Glomerular endothelial cell (primary cell): ENCODE measurements at places on chromosomes 4 and X.

GRCh38 chrX:1531096-1531890 is 5.7 kb downstream of the P2RY8 start:
- no peak for DNase-seq

DNA sequence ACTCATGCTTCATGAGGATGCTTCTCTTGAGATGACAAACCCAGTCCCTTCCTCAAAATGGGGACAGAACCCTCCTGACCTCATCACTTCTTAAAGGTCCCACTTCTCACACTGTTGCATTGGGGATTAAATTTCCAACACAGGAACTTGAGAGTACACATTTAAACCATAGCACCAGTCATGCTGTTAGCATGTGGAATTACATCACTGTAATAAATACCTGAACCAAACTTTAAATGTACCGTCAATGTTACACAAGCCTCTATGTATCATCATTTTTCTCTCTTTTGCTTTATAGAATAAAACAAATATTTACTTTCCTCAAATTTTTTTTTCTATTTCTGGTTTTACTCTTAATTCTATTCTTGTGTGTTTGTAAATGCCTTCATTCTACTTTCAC is 448.2 kb downstream of the CCSER1 start:
- DNase-seq: no peak

DNA sequence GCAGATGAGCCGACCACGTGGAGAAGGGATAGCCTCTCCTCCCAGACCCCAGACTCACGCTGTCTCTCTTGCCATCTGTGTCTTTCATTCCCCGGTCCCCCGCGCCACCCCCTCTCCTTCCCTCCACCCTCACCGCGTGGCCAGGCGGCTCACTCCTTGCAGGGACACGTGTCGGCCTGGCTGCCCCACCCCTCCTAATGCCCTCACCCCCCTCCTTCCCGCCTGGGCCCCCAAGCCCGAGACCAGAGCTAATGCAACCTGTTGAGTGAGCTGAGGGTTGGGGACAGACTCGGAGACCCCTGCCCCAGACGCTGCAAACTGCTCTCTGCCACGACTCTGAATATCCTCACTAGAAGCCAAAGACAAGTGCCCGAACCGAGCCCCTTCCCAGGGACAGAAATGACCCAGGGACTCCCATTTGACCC is 1.8 kb downstream of the SLC38A5 start:
- DNase-seq: no peak

GRCh38 chr4:39341075-39341725 is 25.0 kb downstream of the RFC1 start:
- no peak for DNase-seq

DNA sequence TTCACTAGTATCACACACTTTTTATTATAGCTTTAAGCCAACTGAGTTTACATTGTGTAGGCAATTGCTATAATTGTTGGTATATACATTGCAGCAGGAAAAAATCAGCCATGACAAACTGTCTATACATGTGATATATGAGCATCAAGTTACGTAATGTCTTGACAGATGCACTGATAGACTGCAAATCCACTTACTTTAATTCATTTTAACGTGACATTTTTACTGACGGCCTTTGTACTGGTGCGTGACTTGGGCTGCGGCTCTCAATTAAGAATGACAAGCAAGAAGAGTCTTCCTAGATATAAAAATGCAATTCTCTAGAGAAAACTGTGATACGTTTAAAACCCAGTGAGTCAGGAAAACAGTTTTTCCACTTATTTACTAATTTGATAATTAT is 143.8 kb downstream of the ACTRT1 start:
- no peak for DNase-seq

DNA sequence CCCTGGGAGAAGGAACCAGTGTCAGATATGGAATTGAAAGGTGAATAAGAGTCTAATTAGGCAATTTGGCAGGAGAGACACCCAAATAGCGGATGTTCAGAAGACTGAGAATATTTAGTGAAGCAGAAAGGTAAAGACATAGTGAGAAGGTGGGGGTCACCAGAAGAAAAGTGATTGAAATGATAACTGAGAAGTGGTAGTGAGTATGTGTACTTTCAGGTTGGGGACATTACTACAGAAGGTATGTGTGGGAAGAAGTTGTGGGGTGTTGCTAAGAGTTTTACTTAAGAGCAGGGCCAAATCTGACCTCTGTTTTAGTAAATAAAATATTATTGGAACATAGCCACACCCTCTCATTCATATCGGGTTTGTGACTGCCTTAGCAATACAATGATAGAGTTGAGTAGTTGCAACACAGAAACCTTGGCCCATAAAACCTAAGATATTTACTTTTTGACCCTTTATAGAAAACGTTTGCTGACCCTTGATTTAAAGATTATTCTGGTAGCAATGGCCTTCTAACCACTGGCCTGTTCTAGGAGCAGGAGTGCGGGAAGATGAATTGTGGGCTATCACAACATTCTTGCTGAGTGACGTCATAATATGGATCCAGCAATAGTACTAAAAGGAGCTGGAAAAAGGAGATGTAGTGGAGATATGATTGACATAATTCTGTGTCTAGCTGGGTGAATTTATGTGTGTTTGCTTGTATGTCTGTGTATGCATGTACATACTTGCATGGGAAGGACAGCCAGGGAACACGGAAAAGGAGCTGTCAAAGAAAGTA is 115.3 kb downstream of the HS3ST1 start:
- DNase-seq: no peak

- DNase-seq: no peak
These were observed 199.0 kb upstream of the CXXC4 start for GRCh38 chr4:104693601-104694201.

- DNase-seq: no peak
These were observed 34.7 kb downstream of the MSL3 start for GRCh38 chrX:11792461-11793421.

- no peak for DNase-seq
These were observed 5.8 kb downstream of the NKX3-2 start for GRCh38 chr4:13538427-13538973.

DNA sequence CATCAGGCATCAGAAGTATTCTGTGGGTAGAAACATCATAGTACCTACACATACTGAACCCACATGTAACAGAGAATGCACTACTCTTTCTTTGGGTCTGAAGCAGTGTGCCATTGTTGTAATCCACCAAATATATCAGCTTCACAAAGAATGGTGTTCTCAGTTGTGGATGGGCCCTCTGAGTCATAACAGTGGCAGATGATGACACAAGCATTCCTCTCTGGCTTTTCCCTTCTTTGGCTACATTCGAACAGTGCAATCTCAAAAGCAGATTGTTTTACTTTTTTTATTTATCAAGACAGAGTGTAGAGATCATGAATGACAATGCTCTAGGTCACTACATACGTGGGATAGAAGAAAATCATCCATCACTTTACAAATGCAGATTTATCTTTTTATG is 247.2 kb upstream of the EPHA5 start:
- DNase-seq: no peak

- DNase-seq: no peak
These were observed 22.7 kb upstream of the OGT start for GRCh38 chrX:71510161-71510560.

GRCh38 chr4:12852338-12853307 is 631.5 kb downstream of the RAB28 start:
- peak; percentile 27 for DNase-seq

- DNase-seq: no peak
These were observed 11.2 kb downstream of the IRF2 start for GRCh38 chr4:184463158-184463557.

GRCh38 chr4:14719053-14719452 is 283.2 kb upstream of the CPEB2 start:
- no peak for DNase-seq

- no peak for DNase-seq
These were observed 145.1 kb downstream of the COL4A5 start for GRCh38 chrX:108584617-108585211.

DNA sequence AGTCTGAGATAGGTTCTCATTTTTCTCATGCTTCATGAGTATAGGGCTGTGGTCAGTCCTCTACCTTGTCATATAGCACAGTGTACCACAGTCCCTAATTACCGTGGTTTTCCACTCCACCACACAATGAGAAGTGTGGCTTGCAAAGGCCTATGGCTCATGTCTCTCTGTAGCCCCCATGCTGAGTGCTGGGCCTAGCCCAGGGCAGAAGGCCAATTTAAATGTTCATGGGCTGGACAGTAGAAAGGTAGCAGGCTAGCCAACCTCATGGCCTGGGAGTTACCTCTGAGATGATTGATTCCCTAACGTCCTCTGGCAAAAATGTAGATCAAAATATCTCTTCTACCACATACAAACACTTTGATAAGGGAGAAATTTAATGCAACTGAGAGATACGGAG is 222.5 kb downstream of the AFF2 start:
- DNase-seq: no peak

- peak; percentile 31 for DNase-seq
These were observed 211.9 kb upstream of the UGT8 start for GRCh38 chr4:114386637-114387233.

GRCh38 chr4:73777612-73778011 is 37.2 kb downstream of the CXCL8 start:
- no peak for DNase-seq

DNA sequence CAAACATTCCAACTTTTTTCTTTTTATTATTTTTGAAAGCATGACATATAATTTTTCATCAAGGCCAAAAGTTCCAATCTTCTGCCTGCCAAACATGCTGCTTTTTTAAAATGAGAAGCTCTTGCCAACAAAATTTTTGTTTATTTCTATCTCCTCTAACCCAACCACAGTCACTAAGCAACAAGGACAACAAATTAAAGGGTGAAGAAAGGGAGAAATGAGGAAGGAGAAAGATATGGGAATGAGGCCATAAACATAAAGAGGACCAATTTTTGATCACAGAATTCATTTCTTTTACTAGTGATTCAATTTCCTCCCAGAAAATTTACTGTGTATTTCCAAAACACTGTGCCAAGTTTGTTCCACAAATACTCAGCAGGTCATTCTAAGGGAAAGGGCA is 537.0 kb upstream of the DIAPH2 start:
- DNase-seq: no peak

GRCh38 chrX:21955403-21956189 is 15.1 kb downstream of the SMS start:
- no peak for DNase-seq

DNA sequence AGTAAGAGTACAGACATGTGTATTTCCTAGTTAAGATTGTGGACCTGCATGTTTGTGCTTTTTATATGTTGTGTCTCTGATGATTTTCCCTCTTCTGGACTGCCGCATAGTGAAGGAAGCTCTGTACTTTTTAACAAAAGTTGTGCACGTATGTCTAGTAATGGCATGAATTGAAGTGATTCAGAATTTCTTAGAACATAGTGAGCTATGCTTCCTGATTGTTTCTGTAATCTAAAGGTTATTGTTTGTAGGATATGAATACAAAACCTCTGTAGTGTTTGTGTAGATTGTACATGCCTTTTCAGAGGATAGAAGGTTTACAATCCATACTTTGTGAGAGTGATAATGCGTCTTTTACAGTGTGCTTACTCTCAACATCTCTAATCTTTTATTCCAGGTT is 37.0 kb upstream of the NUDT6 start:
- no peak for DNase-seq

- no peak for DNase-seq
These were observed 17.6 kb downstream of the FRAS1 start for GRCh38 chr4:78074759-78075158.

GRCh38 chrX:129577877-129578276 is 37.8 kb downstream of the OCRL start:
- DNase-seq: no peak

- DNase-seq: no peak
These were observed 138.3 kb downstream of the PCDH18 start for GRCh38 chr4:137394018-137394417.

DNA sequence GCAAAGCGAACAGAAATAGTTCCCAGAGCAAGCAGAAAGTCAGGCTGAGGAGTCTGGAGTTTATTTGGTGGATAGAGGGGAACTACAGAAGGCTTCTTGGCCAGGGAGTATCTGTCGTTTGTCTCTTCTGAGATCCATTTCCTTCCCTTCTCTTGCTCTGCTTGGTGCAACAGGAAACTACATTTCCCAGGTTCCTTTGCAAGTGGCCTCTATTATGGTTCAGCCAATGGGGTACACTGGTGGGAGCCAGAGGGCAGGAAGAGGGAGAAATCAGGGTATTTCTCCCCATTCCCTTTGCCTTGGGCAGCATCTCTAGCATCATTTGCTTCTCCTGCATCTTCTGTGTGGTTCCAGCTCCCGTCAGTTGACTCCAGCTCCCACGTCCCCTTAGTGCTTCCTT is 142.1 kb downstream of the BCOR start:
- DNase-seq: no peak

- DNase-seq: no peak
These were observed 5.2 kb upstream of the TCEANC start for GRCh38 chrX:13647709-13648212.

DNA sequence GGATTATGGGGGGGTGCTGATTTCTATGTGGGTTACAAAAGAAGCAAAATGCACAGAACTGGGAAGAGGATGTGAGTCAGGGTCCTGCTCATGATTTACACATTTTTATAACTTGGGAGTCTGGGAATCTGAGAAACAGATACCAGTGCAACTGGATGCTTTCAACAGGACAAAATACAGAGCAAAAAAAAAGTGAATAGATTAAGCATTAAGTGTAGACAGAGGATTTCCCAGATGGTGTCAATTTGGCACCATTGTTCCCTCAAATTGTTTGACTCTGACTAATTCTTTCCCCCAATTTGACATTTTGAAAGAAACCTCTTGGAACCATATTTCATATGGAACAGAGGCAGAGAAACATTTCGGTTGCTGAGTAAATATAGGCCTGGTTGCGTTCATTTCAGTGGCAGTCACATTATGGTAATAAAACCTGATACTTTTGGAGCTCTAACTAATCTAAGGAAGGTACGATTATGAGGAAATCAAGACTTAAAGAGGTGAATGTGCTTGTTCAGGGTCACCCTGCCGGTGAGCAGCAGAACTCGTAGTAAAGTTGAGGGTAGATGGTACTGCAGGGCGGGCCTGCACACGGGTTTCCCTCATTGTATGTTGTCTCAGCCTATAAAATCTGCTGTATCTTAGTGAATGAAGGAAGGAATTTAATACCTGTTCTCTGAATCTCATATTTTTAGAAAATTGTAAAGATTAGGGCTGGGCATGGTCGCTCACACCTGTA is 18.7 kb upstream of the CDKL5 start:
- DNase-seq: no peak

DNA sequence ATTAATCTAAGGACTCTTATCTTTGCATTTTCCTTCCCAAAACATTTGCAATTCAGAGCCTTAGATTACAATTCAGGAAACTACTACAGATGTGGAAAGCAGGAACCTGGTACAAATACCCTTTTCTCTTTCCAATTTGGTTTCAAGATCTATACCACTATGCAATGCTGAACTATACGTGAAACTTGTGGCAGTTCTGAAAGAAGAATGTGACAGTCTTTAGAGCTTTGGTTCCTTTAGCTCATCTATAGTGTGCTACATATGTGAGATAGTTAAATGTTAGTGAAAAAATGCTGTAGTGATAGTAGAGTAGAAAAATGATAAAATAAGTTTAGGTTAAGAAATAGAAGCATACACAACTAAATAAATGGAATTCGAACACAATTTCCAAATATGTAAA is 50.0 kb downstream of the CXXC4 start:
- no peak for DNase-seq
